ENCODE measurements at places on chromosomes 6 and 20.

- DNase-seq = no peak
Observed at GRCh38 chr6:25369036-25369432, 89.9 kb downstream of the CARMIL1 start.

- no peak for DNase-seq
Observed at GRCh38 chr6:44727651-44728630, 340.4 kb downstream of the CDC5L start.

- DNase-seq = no peak
Observed at GRCh38 chr6:158772851-158773371, 46.3 kb downstream of the EZR start.

- DNase-seq = no peak
Observed at GRCh38 chr6:101741474-101742171, 348.1 kb downstream of the GRIK2 start.

GRCh38 chr6:38100380-38100779 is 280.9 kb downstream of the ZFAND3 start:
- no peak for DNase-seq

DNA sequence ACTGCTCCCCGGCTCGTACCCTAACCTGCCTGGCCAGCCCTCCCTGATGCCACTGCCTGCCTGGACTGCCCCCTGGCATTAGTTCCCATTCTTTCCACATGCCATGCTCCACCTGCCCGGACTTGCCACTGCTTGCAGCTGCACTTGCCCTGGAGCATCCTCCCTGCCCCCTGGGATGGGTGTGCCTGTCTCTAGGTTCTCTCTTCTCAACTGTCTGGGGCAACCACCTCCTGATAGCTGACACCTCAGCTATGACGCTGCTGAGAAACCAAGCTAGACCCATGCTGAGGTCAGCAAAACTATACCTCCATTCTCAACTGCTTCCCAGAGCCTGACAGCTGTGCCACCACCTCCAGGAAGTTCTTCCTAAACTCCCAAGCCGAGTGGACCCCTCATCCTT is 72.1 kb downstream of the PERP start:
- no peak for DNase-seq

- no peak for DNase-seq
Observed at GRCh38 chr20:33005908-33006775, 1.4 kb upstream of the BPIFB2 start.

- no peak for DNase-seq
Observed at GRCh38 chr6:55776113-55776512, 99.3 kb downstream of the BMP5 start.

- no peak for DNase-seq
Observed at GRCh38 chr6:168546730-168547129, 105.7 kb downstream of the SMOC2 start.

DNA sequence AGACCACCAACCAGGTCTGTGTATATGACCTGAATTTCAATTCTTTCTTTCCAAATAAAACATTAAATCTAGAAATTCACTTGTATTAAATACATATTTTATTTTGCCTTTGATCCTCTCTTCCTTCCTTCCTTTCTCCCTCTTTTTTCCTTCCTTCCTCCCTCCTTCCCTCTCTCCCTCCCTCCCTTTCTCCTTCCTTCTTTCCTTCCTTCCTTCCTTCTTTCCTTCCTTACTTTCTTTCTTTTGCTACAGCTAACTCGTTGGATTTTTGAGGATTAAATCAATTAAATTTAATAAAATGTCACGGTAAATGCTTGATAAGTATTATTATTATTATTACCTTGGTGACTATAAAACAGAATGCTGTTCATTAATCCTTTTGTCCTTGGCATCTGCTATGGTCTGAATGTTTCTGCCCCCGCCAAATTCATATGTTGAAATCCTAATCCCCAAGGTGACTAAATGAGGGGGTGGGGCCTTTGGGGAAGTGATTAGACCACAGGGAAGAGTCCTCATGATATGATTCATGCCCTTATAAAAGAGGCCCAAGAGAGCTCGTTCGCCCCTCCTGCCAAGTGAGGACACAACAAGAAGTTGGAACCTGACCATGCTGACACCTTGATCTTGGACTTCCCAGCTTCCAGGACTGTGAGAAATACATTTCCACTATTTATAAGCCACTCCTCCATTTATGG is 67.6 kb upstream of the BTBD3 start:
- DNase-seq = no peak

DNA sequence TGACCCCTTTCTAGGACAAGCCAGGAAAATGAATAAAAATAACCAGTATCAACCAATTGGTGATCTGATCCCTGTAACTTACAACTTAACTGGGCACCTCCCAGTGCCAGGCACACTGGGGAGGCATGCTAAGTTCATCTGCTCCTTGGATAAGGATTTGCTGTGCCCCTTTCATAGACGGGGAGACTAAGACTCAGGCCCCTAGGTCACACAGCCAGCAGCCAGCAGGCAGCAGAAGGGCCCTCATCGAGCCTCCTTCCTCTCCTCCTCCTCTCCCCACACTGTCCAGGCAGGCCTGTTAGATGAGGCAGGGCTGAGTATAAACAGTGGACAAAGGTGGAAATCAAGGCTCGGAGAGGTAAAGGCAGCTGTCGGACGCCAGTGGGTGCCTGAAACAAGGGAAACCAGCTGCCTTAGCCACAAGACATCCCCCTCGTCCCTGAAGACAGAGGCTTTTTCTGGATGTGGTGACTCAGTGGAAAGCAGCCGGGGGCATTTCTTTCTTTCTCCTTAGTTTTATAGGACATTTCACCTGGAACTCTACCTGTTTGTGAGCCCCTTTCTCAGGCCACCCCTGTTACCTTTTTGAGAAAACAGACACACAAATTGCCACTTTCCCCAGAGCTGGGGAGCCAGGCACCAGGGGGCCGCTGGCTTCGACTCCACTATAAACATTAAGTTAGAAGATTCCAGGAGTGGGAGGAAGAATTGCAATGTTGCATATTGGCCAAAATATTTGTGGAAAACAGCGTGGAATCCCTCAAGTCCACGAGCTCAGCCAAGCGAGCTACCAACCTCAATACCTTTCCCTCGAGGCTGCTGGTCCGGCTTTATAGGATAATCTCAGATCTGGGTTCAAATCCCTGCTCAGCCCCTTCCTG is 166.0 kb downstream of the PREX1 start:
- no peak for DNase-seq

- DNase-seq = no peak
Observed at GRCh38 chr6:11969092-11969491, 43.0 kb upstream of the HIVEP1 start.

DNA sequence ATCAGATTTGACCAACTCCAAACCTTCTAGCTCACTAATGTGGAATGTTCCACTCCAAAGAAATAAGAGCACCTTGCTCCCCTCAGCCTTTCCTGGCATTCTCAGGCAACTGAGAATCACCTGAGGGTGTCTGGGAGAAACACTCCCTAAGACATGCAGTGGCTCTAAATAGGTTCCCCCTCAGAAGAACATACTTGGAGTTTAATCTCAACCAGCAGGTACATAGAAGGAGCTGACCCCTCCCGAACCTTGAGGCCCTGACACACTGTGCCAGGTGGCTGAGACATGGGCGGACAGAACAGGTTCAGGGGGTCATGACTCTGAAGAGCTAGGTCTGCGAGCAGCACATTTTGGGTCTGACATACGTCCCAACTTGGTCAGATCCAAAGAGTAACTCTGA is 107.6 kb upstream of the MAP3K4 start:
- DNase-seq = no peak

DNA sequence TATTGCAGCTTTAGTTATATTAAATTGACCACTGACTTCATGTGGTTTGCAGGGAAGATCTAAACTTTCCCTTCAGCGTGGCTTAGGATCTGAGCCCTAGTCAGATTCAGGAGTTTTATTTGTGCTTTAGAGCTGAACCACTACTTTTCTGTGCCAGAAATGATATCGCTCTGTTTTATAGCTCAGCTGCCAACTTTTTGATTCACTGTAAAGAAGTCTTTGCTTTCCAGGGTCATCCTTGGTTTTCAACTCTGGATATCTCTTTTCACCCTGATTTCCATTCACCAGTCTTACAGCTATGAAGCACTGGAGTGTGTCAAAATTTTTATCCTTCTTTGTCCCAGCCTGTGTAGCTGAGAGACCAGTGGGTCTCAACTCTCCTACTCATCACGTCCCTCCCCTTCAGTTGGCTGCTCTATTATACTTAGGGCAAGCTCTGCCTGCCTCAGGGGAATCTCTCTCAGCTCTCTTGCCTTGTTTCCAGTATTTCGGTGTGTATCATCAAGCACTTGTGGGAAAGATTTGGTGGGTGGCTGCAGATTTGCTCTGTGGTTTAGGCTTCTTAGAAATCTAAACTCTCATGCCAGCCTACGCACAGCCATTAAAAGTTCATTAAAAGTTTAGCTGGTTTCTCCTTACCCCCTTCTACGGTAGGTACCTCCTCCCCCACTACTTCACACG is 425.5 kb downstream of the TENT5A start:
- DNase-seq = no peak

GRCh38 chr6:149962461-149963211 is 1.1 kb upstream of the ULBP1 start:
- DNase-seq = no peak

Data from activated CD8-positive, alpha-beta T cell treated with anti-CD3 and anti-CD28 coated beads for 36 hours (primary cell).